NCI-H1436 (cell line): ENCODE measurements at places on chromosomes 16 and 17.

DNA sequence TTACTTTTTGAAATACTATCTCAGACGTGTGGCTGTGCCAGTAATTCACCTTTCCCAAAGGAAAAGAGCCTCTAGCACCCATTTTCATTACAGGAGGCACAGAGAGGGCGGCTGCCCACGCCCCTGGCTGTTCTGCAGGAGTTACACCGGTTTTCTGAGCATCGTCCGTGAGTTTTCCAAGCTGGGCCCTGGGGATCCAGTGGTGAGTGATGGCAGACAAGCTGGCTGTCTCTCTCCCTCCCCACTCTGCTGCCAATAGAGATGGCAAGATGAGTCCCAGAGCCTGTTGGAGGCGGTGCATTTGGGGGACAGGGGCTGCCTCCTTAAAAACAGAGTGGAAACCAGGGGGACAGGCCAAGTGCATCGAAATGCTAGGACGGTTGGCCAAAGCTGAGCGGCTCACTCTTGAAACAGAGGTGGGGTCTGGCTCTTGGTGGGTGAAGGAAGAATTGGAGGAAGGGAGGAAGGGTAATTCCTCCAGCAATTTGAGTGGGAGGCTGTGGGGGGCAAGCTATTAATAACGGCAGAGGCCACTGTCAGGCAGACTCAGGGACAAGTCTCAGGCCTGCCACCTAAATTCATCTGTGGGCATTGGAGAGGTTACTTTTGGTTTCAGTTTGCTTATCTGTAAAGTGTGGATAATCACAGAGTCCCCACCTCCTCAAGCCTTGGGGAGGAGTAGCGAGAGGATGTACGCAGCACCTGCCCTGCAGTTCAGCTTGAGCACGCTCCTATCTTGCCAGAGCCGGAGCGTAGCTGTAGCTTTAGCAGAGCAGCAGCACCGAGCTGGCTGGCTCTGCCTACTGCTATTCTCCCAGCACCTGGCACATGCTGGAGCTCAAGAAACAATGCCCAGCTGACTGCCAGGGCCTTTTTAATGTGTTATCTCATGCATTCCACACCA is 7.5 kb upstream of the NOS2 start:
- peak; percentile 79 for DNase-seq

- no peak for DNase-seq
Observed at GRCh38 chr17:2034157-2034556, 4.2 kb downstream of the DPH1 start.

DNA sequence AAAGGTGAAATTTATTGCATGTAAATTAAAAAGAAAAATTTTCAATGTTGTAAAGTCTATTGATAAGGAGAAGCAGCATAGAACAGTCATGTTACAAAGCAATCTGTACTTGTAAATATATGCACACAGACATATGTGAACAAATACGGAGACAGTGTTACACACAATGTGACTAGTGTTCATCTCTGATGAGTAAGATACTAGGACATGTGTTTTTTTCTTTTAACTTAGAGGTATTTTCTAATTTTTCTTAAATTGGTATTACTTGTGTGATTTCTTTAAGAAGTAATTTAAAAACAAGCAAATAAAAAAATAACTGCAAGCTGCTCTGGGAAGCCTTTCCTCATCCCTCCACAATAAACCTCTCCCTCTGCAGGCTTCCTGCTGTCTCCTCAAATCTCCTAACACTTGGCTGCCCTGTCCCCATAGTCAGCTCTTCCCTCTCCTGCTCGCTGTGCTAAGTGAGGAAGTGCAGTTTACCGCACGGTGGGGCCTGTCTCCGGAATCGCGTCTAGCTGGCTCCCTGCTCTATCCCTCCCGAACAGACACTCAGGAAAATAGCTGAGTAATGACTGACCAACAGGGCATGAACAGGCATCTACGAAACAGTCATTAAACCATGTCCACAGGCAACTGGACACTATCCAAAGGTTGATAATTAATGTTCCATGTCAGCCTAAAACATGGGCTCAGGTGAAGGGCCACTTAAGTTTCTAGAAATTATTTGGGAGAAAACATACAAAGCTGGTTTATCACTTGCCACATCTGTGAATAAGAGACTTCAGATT is 35.9 kb downstream of the CMTM4 start:
- no peak for DNase-seq

DNA sequence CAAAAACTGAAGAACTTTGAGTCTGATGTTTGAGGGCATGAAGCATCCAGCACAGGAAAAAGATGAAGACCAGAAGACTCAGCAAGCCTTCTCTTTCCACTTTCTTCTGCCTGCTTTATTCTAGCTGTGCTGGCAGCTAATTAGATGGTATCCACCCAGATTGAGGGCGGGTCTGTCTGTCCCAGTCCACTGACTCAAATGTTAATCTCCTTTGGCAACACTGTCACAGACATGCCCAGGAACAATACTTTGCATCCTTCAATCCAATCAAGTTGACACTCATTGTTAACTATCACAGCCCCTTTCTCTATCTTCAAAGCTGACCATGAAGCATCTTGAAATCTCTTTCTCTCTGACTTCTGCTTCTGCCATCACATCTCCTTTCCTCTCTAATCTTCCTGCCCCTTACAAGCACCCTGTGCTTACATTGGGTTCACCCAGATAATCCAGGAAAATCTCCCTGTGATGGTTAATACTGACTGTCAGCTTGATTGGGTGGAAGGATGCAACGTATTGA is 115.9 kb upstream of the CDH13 start:
- DNase-seq = no peak

GRCh38 chr16:77759201-77759600 is 29.2 kb upstream of the VAT1L start:
- DNase-seq = no peak

GRCh38 chr17:79586131-79586530 is 24.7 kb downstream of the RBFOX3 start:
- no peak for DNase-seq

GRCh38 chr16:53069772-53070171 is 15.0 kb downstream of the CHD9 start:
- DNase-seq = no peak

DNA sequence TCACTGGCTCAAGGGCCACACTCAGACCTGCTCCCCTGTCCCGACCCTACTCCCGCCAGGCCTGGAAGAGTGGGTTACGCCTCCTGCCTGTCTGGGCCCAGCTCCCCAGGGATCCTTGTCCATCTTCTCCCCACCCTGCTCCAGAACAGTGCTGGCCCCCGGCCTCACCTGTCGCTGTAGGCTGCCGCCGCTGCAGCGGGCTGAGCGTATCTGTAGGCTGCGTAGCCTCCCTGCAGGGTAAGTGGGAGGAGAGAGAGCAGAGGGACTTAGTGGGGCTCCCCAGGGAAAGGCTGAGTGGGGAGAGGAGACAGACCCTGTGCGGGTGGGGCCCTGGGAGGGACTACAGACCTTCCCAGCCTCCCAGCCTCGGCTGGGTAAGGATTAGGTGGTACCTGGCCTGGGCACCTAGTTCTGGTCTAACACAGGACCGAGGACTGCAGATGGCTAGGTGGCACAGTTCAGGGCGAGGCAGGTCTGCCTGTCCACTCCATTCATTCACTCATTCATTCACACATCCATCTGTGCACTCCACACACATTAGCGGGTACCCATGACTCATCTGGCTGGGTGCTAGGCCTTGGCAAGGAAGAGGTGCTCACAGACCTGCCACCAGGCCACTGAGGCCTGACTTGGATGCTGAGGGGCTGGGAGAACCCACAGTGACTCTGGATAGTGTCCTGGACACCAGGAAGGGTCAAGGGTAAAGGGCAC is 20.9 kb downstream of the ENGASE start:
- DNase-seq = peak; percentile 54

DNA sequence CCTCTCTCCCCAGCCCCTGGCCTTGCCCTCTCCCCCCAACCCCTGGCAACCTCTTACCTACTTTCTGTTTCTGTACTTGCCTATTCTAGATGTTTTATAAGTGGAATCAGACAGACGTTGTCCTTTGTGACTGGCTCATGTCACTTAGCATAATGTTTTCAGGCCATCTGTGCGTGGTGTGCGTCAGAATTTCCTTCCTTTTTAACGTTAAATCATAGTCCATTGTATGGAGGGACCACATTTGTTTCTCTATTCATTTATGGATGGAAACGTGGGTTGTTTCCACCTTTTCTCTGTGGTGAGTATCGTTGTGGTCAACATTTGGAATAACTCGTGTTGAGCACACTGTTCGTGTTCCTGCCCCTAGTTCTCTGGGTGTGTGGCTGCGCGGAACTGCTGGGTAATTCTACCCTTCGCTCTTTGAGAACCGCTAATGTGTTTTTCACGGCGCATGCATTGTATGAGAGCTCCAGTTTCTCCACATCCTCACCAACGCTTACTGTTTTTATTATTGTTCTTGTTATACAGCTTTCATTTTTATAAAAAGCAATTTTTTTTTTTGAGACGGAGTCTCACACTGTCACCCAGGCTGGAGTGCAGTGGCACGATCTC is 26.3 kb downstream of the ACTG1 start:
- no peak for DNase-seq

DNA sequence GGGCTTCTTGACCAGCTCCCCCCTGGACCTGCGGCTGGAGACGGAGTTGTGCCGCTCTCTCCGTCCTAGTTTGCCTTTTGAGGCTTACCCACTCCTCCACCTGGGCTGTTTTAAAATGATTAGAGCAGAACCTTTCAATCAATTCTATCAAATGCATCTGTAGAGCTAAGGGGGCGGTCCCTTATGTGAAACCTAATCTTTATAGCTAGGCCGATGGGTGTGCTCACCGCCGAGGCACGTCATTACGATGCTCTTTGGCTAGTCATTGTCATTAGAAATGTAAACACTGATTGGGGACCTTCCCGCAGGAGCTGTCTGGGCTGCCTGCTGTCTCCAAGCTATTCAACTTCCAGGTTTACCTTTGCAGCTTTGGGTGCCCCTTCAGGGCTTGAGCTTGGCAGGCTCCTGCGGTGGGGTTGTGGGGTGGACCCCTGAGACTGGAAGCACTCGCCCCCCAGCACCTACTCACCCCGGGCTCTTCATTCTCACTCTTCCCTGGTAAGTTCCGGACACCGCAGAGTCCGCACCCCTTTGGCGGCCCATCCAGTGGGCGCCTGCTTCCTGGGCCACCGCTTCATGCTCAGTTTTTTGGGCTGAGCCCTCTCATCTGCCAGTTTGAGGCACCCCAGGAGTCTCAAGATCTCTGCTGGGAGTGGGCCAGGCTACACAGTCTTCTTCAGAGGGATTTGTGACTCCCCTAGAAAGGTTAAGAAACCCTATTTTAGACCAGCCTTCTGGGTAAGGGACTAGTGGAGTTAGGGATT is 20.9 kb upstream of the IL17C start:
- peak; percentile 56 for DNase-seq

DNA sequence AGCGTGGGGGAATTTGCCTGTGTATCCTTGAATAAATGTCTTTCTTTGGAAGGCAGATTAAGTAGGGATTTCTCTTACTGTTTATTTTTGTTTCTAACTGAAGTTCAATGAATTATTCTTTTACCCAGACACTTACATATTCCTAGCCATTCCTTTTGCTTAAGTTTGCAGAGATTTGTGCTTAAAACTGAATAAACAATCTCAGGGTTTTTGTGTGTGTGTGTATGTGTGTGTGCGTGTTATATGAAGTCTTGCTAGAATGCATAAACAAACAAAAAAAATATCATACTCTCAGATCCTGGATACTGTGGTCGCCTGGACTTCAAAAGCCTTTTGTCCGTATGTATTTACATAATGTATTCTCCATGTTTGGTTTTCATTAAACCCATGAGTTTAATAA is 672.8 kb downstream of the MAF start:
- DNase-seq = no peak

- DNase-seq = no peak
Observed at GRCh38 chr16:73457851-73458250, 409.9 kb upstream of the ZFHX3 start.

DNA sequence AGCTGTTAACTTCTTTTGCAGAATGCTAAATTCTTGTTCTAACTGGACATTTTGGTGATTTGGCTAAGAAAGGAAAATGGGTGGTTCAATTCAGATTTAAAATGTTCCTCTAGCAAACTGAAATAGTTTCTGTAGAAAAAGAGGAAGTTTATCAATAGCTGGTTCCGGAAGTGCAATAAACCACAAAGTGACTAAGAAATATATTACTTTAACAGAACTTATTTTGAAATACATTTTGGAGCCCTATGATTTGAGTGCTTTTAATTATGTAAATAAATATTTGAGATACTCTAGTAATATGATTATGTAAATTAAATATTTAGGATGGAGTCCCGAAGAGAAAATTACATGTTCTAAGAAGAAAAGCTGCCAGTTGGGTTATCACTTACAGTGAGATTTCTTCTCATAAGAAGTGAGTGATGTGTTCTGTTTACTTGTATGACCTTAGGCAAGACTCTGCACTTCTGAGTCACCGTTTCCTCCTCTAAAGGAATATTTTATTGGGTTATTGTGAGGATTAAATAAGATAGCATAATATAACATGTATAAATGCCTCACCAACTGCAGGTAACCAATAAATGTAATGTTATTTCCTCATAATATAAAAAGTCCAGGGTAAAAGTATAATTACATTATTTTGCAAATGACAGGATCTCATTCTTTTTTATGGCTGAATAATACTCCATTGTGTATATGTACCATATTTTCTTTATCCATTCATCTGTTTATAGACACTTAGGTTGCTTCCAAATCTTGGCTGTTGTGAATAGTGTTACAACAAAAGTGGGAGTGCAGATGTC is at the start of gene EVI2B:
TSS of gene EVI2B (minus strand) at position 73 of the 800 bp plus-strand sequence. CDS start 8,445 bp downstream, outside the sequence.
- DNase-seq = no peak

GRCh38 chr16:1027501-1027815 is 45.1 kb upstream of the SSTR5 start:
- no peak for DNase-seq
